Hematopoietic multipotent progenitor cell treated with erythropoietin and hydrocortisone succinate and interleukin-3 and kit ligand, for 6 days (in vitro differentiated cells): ENCODE measurements at places on chromosomes 2 and 18.

DNA sequence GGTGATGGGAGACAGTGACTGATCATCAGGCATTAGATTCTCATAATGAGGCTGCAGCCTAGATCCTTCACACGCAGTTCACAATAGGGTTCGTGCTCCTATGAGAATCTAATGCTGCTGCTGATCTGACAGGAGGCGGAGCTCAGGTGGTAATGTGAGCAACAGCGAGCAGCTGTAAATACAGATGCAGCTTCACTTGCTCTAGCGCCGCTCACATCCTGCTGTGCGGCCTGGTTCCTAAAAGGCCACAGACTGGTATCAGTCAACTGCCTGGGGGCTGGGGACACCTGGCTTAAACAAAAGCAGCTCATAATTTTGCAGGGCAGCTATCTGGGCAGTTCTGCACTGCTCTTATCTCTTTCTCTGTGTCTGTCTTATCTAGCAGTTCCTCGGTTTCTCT, 20.4 kb upstream of the CD226 start:
- DNase-seq, result no peak

GRCh38 chr2:177797808-177798207, 274.8 kb downstream of the PDE11A start:
- DNase-seq, result no peak

DNA sequence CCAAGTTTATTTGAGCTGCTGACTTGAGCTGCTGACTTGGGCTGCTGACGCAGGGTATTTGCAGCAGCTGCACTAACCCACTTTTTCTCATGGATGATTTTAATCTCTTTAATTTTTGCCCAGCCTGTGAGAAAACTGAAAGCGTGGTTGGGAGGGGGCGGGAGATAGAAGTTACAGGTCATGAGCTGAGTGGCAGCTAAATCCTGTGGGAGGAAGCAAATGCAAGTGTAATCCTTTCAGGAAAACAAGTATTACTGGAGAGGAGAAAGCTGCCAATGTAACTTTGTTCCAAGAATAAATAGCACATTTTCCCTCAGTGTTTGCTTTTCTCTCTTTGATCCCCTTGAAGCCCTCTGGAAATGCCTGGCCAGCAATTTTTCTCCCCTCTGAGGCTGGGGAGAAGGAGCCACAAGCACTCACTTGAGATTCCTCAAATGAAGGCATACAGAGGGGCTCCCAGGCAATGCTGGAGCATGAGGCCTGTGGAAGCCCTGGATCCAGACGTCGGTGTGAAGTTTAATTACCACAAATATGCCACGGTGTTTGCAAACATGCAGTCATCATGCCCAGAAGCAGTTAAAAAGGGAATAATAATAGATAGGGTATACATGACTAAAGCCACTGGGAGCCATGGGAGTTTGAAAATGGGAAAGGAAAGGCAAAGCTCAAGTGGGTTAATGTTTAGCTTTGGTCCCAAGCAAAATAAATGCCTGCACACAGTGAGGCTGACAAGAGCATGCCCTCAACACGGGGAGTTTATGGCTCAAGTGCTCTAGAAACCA, 10.4 kb upstream of the EVA1A start:
- no peak for DNase-seq

GRCh38 chr2:230742781-230743180, 30.1 kb downstream of the CAB39 start:
- DNase-seq, result peak; percentile 81

DNA sequence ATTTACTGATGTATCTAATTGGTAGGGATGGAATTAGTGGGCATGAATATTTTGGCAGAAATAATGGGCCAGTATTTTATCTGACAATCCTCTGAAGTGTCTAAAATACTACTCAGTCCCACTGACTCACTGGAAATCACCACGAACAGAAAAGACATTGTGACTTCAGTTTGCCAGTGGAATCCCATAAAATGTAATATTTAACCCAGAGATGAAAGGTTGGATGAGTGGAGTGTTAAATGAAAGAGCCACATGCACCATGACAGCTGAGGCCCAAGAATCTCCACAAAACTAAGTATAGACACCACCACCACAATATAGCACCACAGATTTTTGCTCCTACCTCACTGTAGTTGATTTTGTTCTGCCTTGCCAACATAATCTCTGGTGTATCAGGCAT, 103.9 kb downstream of the NEB start:
- DNase-seq, result no peak

- peak; percentile 77 for DNase-seq
These were observed 3.1 kb upstream of the MATN3 start for GRCh38 chr2:20015482-20016083.

- DNase-seq, result peak; percentile 66
These were observed 108.7 kb downstream of the UXS1 start for GRCh38 chr2:106085181-106085940.

DNA sequence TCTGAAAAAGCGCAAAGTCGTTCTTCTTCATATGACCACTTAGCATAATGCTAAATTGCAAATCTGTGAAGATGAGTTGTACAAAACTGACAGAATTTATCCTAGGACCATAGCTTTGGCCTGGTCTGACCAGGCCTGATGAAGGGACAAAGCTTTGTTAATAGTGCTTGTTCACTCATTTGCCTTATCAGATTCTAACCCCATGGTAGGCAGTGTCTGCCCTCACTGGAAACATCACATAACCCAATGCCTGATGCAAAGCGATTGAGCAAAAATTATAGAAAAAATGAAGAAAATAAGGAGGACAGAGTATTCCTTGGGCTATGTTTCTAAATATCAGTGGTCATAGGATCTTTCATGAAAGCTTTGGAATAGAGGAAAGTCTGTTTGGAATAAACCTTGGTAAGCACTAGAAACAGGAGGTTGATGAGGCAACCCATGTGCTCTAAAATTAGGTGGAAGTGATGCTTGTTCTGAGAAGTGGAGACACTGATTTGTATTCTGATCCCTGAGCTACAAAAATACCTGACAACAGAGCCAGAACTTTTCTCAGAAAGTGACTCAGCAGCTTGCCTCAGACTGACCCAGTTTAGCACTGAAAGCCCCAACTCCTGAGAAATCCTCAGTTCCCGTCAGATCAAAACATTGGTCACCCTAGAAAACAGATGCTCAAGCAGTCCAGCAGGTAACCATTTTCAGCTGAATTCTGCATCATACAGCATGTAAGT, 131.4 kb upstream of the MAPRE2 start:
- DNase-seq, result no peak

GRCh38 chr18:24227977-24228666, 89.3 kb downstream of the CABYR start:
- no peak for DNase-seq

DNA sequence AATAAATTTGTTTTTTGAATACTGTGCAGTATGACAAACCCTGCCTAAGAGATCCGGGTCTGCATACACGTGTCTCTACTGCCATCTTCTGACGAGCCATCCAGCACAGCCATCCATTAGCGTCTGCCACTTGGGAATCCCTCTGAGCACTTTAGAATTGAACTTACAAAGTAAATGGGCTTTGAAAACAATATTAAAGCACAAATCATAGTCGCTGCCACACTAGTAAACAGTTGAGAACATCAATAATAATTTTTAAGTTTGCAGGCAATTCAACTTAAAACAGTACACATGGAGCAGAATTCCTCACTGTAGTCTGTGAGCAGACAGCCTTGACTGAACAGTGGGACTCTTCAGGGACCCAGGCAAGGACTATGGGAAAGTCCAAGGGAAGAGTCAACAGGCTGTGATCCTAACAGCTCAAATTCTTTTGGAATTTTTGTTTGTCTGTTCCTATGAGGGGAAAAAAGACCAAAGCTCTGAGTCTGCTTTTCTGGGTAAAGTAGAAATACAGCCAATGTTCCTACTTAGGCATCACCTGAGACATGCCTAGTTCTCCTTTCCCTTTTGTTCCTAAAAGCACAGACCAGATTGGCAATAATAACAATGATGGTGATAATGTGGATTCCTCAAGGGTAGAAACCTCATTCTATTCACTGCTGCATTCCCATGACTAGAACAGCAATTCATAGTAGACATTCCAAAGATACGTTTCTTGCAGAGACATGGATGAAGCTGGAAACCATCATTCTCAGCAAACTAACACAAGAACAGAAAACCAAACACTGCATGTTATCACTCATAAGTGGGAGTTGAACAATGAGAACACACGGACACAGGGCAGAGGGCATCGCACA, 92.9 kb downstream of the MREG start:
- DNase-seq, result peak; percentile 85

- no peak for DNase-seq
These were observed 100.5 kb upstream of the MEIS1 start for GRCh38 chr2:66334237-66335029.

- peak; percentile 48 for DNase-seq
These were observed 544 bp downstream of the DNAJC27 start for GRCh38 chr2:24971286-24971535.

GRCh38 chr18:12327510-12328178, 19.6 kb downstream of the TUBB6 start:
- DNase-seq, result peak; percentile 93
